ENCODE measurements at places on chromosomes 13 and 19. TPM values are rescaled to one million over a fixed set of nuclear protein-coding genes. Genes with fewer than 3 reads are reported as not detected.
A peak's percentile ranks its signal among the peaks of the same experiment; 100 is the strongest.

The MAB21L1 gene
- 0.13 TPM for total RNA-seq

DNA sequence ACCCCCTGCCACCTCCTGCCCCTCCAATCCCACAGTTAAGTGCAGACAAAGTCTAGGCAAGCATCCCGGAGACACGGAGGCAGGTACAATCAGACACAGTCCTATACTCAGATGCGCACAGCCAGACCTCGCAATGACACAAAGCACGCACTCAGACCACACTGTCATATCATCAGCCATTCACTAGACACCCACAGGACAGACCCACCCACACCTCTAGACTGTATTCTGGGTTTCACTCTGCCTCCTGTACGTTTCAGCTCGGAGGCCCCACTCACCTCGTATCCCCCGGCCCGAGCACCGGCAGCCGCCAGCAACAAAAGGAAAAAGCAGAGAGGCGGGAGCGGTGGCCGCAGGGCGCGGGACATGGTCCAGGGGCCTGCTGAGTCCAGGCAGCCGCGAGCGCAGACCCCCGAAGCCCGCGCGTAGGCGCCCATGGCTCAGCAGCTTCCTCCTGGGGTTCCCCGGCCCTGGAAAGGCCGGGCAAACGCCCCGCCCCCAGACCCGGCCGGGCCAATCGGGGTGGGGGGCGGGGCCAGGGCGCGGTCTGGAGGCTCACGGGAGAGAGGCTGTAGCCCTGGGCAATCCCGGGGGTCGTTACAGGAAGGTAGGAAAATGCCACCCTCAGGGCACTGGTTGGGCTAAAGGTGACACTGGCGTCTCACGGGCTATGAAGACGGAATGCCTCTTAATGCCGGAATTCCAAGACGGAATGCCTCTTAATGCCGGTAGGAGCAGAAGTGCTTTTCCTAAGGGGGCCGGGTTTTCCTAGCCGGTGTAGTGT, at the start of the genes MAN2B1 and WDR83:
TSS of gene MAN2B1 (minus strand) at position 478 of the 784 bp plus-strand sequence. CDS start at position 437, 41 bp downstream.
TSS of gene WDR83 (plus strand) at position 543 of the 784 bp plus-strand sequence. CDS start 2,984 bp downstream, outside the sequence.
- DNase-seq = peak; percentile 81

GRCh38 chr13:68304286-68304893, 1074.3 kb upstream of the PCDH9 start:
- peak; percentile 11 for DNase-seq

DNA sequence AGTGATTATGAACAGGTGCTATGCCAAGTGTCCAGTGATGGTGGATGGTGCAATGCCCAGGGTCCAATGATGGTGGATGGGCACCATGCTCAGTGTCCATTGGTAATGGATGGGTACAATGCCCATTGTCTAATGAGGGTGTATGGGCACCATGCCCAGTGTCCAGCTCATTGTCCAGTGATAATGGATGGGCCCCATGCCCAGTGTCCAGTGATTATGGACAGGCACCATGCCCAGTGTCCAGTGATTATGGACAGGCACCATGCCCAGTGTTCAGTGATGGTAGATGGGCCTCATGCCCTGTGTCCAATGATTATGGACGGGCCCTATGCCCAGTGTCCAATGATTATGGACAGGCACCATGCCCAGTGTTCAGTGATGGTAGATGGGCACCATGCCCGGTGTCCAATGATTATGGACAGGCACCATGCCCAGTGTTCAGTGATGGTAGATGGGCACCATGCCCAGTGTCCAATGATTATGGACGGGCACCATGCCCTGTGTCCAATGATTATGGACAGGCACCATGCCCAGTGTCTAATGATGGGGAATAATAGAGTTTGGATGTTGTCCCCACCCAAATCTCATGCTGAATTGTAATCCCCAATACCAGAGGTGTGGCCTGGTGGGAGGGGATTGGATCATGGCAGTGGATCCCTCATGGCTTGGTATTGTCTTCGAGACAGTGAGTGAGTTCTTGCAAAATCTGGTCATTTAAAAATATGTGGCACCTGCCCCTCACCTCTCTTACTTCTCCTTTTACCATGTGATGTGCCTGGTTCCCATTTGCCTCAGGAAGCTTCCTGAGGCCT, 87.8 kb downstream of the ANKRD10 start:
- no peak for DNase-seq

- DNase-seq = no peak
Measured at GRCh38 chr13:49532593-49532992, 36.8 kb downstream of the PHF11 start.

The CDK8 gene
- total RNA-seq = 18.1 TPM

GRCh38 chr13:31747291-31747690, 8.0 kb downstream of the RXFP2 start:
- DNase-seq = no peak

The ZFP30 gene
- 20.2 TPM for total RNA-seq

DNA sequence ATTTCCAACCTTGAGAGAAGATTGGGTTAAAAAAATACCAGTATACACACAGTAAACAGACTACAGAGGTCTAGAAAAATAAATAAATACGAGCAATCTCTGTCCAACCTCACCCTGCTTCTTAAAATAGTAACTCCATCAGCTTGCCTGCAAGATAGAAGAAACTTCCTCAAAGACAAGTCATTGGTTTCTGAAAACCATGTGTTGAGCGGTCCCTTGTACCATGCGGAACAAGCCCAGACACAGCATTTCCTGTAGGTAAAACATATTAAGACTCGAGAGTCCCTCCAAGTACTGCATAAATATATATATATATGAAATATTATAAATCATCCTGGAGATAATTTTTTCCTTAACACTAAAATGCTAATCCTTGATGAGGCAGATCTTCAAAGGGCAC, 157.4 kb downstream of the MZT1 start:
- no peak for DNase-seq

DNA sequence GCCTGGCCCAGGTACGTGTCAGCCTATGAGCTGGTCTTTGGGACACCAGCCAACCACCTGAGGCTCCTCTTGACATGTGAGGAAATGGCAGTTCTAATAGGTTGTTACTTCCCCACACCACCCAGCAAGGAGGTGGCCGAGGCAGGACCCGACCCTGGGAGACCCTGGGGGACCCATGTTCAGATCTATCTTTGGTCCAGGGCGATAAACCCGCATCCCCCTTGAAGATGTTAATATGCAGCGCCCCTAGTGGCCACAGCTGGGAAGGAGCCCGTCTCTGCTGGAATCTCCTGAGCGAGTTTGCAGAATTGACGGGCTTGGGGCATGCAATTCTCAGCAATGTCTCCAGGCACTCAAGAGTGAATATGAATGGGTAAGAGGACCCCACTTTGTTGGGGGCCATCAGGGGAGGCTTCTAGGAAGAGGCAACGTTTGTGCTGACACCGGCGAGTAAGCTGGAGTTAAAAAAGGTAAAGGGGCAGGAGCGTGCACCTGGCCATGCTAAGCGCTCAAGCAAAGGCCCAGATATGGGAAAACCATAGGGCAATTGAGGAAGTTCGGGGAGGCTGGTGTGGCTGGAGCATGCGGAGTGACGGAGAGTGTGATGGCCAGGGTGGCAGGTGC, 1.5 kb upstream of the MYO1F start:
- peak; percentile 84 for DNase-seq

DNA sequence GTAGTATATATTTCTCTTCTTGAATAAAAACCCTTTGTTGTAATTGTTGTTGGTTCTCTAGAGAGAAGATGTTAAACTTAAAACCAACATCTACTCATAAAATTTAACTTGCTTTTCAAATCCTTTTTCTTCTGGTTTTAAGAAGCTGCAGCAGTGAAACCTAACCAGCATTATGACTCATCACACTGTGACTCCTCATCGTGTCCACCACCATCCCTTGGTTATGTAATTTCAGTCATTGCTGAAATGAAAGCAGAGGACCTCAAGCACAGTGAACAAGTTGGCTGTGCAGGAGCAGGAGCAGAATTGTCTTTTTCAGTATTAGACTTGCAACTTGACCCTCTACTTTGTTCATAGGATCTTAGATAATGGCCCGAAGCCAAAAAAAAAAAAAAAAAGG, 64.9 kb upstream of the HTR2A start:
- no peak for DNase-seq

DNA sequence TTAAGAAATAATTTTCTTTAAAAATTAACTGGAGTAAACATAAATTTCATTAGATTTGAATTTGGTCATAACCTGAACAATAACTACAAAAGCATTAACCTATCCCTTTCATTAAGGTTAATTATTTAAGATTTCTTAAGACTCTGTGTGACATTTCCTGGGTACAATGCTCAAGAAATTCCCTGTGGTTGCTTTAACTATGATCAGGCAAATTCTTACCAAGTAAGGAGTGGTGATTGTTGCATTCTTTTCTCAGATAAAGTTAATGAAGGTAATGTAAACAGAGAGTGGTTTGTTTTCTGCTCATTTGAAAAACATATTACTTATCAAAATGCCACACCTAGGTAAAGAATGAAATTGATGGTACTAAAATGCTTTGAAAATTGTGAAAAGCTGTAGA, 114.8 kb upstream of the MIR17HG start:
- DNase-seq = no peak

The IZUMO2 gene
- total RNA-seq = not detected

The GIPC3 gene
- 11.0 TPM for total RNA-seq

- DNase-seq = no peak
Measured at GRCh38 chr19:53704011-53704410, 72.2 kb downstream of the DPRX start.

GRCh38 chr13:65946387-65946786, 1283.7 kb downstream of the PCDH9 start:
- no peak for DNase-seq

DNA sequence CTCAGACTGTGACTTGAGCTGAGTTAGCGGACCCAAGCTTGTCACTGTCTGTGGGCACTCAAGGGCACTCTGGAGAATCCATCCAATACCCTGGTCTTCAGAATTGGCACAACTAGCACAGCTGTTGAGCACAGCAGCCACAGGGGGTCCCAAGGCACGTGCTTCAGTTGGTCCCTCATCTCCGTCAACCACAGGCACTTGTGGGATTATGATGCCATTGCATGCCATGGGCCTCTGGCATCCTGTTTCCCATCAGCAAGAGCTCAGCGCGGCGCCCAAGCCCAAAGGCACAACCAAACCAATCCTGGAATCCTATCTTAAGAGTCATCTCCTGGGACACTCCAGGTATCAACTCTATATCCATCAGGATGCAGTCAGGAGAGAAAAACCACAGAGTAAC, 3.7 kb upstream of the B3GNT8 start:
- DNase-seq = no peak

GRCh38 chr13:112990783-112991182, 21.8 kb downstream of the MCF2L start:
- no peak for DNase-seq

DNA sequence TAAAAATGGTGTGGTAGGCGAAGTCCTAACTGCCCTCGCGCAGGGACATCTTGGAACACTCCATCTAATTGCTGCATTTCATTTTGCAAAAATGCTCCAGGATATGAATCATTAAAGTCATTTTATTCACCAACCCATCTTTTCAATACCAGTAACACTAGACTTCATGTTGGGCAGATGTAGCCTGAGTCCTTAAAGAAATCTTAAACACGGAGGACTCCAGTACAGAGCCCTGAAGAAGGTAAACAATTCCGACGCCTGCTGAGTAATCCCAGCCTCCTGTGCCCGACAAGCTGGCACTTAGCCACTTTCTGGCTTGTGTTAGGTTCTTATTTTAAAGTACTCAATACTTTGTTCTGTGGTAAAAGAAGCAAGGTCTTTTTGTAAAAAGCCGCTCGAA, 58.0 kb upstream of the IRS2 start:
- DNase-seq = no peak

GRCh38 chr13:28273919-28274318, 135.6 kb downstream of the PAN3 start:
- DNase-seq = no peak

- DNase-seq = no peak
Measured at GRCh38 chr13:31896427-31896826, 135.1 kb upstream of the FRY start.

- no peak for DNase-seq
Measured at GRCh38 chr19:51809787-51810186, 14.8 kb downstream of the FPR3 start.

- no peak for DNase-seq
Measured at GRCh38 chr13:73138638-73139491, 80.1 kb downstream of the KLF5 start.

GRCh38 chr13:114089751-114090400, 42.5 kb downstream of the RASA3 start:
- no peak for DNase-seq

Measured in endothelial cell (in vitro differentiated cells).